ENCODE measurements at places on chromosomes 3 and 15. TPM values are rescaled to one million over a fixed set of nuclear protein-coding genes. Genes with fewer than 3 reads are reported as not detected.

DNA sequence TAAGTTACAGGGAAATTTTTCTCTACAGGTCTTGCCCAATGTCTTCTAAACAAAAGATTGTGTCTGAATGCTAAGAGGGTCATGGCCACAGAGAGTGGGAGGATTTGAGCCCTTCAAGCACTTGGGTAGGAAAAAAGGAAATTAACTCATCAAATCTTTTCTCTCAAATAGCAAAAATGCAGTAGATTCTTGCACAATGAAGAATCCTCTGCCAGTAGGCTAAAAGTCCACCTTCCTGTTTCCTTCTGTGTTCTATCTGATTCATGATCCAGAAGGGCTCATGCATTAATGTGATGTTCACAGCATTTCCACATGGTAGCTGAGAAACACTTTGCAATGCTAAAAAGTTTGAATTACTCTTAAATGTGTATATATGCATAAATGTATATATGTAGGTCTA is 177.1 kb downstream of the CD47 start:
- no peak for DNase-seq

GRCh38 chr3:43028001-43028400 is 48.9 kb downstream of the GASK1A start:
- no peak for DNase-seq

DNA sequence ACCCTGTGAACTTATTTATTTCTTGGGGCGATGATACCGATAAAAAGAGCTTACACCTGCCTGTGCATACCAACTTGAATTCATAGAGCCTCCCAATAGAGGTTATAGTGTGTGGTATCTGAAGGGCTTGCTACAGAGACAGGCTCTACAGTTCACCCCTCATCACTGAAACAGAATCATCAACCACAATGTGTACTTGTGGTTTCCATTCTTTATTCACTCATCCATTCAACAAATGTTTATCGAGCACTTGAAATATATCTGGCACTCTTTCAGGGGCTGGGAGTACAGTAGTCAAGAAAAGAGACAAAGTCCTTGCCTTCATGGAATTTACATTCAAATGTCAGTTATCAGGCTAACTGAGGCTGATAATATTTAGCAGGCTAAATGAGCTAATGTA is 134.4 kb upstream of the SKOR1 start:
- peak; percentile 67 for DNase-seq

GRCh38 chr15:98865397-98866339 is 141.9 kb downstream of the PGPEP1L start:
- no peak for DNase-seq

- no peak for DNase-seq
Observed at GRCh38 chr15:75176396-75176761, 25.3 kb upstream of the C15orf39 start.

DNA sequence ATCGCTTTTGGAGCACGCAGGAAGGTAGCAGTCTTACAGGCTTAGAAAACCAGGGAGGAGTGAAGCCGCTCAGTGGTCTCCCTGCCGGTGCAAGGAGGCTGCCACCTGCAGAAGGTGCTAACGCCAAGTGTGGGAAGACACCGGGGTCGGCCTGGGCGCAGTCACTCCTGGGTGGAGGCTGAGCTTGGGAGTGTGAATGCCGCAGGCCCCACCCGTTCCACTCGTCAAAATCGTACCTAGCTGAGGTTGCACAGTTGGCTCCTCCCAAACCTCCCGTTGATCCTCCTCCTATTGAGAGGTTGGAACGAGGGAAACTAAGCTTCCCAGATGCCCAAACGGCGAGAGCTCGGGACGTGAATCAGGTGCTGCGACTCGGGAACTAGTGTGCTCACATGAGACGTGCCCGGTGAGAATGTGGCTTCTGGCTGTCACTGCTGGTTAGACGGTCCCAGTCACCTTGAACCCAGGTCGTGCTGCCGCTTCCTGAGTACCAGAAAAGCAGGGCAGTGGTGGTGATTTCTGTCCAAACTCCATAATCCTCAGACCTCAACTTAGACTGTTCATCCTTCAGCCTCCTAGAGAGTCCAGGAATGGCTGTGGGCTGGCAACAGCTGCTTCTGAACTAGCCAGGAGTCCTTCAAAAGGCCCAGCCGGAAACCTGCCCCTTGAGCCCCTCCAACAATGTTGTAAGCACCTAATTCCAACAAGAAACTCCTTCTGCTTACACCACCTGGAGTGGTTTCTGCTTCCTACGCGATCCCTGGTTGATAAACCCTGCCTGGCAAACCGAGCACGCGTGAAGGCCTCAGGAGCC is 156.0 kb downstream of the XXYLT1 start:
- no peak for DNase-seq

- DNase-seq, result peak; percentile 60
Observed at GRCh38 chr3:197801891-197802778, 11.1 kb downstream of the LRCH3 start.

- no peak for DNase-seq
Observed at GRCh38 chr15:52746162-52746757, 43.9 kb downstream of the ONECUT1 start.

DNA sequence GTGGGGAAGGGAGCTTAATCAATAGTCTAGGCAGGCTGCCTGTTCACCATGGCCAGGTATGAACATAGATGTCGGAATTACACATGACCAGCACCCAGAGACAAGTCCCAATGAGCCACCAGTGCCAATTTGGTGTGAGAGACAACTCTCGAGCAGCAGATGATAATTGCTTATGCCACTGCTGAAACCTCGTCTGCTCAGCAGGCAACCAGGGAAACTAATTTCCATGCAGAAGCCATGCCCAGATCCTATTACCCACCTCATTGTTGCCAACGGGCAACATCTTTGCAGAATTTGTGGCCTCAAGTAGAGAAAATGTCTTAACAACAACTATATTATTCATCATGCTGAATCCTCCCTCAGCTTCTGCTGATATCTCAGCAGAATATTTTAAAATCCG is 84.9 kb downstream of the CGGBP1 start:
- DNase-seq, result no peak

DNA sequence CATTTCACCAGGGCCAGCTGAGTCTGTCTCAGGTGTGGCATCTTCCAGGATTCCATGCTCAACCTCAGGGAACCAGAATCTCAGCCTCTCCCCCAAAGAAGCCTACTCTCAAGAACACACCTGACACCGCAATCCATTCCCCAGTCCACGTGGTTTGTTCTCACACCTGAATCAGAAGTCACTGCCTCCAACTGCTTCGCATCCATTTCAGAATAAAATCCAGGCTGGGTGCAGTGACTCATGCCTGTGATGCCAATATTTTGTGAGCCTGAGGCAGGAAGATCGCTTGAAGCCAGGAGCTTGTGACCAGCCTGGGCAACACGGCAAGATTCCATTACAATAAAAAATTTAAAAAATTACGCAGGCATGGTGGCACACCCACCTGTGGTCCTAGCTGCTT is 212.2 kb downstream of the FOXP1 start:
- DNase-seq, result peak; percentile 52

DNAH12 gene
- total RNA-seq, result 0.24 TPM

IL5RA gene
- total RNA-seq, result not detected

CACNA1D gene
- 2.3 TPM for total RNA-seq

AP3B2 gene
- total RNA-seq, result 5.5 TPM

ACKR2 gene
- total RNA-seq, result 0.67 TPM
